Cardiac muscle cell (in vitro differentiated cells and primary cell): ENCODE measurements at places on chromosomes 1 and 21.

GRCh38 chr1:65440322-65440900, 19.9 kb downstream of the LEPR start:
- H3K27ac ChIP-seq: no peak overlapping the region
- no peak for DNase-seq
- no peaks in the 10 kb centered on the region for H3K27me3 ChIP-seq
- H3K4me1 ChIP-seq: peaks cover 15% of the 10 kb centered on the region
- H3K36me3 ChIP-seq: no peaks in the 10 kb centered on the region
- no peak overlapping the region for H3K4me3 ChIP-seq

DNA sequence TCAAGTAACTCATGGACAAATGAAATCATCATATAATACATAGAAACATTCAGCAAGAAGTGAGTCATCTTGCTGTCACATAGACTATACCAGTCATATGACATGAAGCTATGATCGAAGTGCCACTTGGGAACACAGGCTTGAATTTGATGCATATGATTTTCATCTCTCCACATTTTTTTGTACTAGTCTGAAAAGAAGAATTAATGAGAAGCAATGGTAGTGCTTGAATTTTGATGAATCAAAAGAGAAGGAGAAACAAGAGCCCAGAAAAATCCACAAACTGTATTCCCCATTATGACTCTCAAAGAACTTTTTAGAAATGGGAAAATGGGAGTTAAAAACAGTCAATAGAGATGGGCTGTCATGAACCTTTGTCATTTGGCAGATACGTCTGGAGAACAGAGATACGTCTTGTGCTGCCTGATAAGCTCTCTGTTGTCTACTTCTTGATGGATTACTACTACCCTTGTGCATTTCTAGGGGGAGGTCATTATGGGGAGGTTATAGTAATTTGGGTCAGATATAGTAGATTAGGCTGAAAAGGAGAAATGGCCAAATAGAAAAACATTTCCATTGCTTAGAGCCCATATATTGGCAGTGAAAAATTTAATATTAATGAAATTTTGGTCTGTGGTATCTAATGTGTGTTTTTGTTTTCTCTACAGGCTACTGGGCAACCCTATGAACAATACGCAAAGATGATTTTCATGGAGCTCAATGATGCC, 8.0 kb upstream of the LEPR start:
- H3K27me3 ChIP-seq: no peaks in the 10 kb centered on the region
- no peak overlapping the region for H3K27ac ChIP-seq
- peaks cover 44% of the 10 kb centered on the region for H3K36me3 ChIP-seq
- no peak for DNase-seq

DNA sequence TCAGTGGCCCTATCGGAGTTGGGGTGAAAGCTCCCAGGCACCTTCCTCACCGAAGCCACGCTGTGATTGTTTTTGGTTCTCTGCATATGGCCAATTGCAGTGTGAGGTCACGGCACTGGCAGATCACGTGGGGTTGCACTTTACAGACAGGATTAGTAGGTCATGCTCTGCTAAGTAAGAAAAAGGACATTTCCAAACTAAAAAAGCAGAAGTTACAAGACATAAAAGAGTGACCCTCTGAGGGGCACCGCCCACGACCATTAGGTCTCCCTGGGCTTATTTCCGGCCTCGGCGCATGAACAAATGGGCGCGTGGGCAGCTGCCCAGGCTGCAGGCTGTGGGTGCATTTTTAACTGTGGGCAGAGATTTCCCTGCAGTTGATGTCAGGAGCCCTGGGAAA, 2.0 kb downstream of the CAPN9 start:
- H3K4me3 ChIP-seq: no peak overlapping the region
- DNase-seq: no peak
- H3K4me1 ChIP-seq: peaks cover 28% of the 10 kb centered on the region
- H3K27ac ChIP-seq: no peak overlapping the region
- no peaks in the 10 kb centered on the region for H3K27me3 ChIP-seq
- H3K36me3 ChIP-seq: no peaks in the 10 kb centered on the region

DNA sequence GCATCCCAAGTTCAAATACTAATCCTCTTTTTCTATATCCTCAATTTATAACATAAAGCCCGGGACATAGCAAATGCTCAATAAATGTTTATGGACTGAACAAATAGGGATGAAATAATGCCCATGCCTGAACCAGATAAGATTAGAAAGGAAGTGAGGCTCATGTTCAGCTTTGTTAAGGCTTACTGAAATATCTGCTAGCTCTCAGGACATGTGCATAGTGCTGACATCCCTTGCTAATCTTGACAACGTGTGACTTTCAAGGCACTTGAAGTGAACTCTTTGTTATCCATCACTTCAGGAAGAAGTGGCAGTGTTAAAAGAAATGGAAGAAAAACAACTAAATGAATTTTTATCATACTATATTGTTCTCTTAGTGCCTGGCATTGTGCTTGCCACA, 260.3 kb upstream of the SGIP1 start:
- H3K27me3 ChIP-seq: no peaks in the 10 kb centered on the region
- H3K36me3 ChIP-seq: no peaks in the 10 kb centered on the region
- H3K4me3 ChIP-seq: no peak overlapping the region

DNA sequence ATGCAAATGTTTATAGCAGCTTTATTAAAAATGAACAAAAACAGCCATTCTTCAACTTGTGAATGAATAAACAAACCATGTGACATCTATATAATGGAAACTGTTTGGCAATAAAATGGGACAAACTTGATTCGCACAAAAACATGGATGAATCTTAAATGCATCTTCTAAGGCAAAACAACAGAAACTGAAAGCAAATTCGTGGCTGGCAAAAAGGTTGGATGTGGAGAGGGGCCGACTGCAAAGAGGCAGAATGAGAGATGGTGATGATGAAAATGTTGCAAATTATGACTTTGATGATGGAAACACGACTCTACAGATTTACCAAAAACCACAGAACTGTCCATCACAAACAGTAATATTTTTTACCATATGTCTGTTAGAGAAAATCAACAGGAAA, 327.0 kb upstream of the NR5A2 start:
- H3K27ac ChIP-seq: no peak overlapping the region
- H3K4me3 ChIP-seq: no peak overlapping the region
- no peak for DNase-seq
- H3K4me1 ChIP-seq: no peaks in the 10 kb centered on the region
- no peaks in the 10 kb centered on the region for H3K36me3 ChIP-seq

DNA sequence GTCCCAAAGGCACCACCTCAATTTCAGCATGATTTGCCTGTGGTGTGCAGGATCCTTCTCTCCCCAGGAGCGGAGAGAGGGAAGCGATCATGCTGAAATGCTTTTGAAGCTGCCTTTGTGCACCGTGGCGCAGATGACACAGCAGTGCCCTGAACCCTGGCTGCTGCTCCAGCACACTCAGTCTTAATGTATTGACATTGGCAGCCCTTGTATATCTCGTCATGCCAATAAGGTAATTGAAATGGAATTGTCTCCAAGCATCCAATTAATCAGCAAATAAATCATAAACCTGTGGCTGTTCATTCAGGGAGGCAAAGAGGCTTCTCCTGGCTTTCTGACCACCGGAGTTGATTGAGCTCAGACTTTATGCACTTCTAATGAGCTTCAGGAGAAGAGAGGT, 139.8 kb downstream of the KAZN start:
- no peak overlapping the region for H3K27ac ChIP-seq
- no peaks in the 10 kb centered on the region for H3K27me3 ChIP-seq
- no peak overlapping the region for H3K4me3 ChIP-seq
- no peaks in the 10 kb centered on the region for H3K36me3 ChIP-seq

DNA sequence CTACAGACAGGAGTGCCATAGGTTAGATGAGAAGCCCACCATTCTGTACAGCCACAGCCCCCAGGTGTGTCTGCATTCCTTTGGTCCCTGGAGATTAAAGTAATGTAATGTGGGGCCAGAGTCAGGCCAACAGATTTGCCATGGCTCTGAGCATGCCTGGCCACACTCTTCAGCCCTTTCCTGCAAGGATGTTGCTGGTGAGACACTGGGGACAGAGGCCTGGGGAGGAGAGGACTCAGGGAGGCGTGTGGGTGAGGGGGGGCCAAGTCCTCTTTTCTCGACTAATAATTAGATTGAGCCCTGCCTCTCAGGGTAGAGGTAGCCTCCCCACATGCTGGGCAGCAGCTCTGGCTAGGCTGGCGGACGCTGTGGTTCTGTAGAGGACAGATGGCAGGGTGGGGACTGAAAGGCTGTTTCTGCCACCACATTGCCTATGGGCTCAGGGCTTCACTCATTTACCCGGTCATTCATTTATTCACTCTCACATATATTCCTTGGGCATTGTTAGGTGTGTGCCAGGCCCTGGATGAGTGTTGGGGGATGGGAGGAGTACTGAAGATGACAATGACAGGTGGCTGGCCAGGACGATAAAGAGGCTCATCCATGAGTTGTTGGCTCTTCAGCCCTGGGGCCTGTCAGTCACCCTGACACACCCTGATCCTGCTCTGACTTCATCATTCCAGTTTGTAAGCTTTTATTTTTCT, 7.1 kb upstream of the PRCC start:
- peak overlapping the region; percentile 45 for H3K27ac ChIP-seq
- DNase-seq: no peak
- H3K4me1 ChIP-seq: no peaks in the 10 kb centered on the region
- H3K36me3 ChIP-seq: no peaks in the 10 kb centered on the region
- no peak overlapping the region for H3K4me3 ChIP-seq

GRCh38 chr1:236507022-236507700, 16.6 kb upstream of the LGALS8 start:
- H3K36me3 ChIP-seq: no peaks in the 10 kb centered on the region
- no peaks in the 10 kb centered on the region for H3K4me1 ChIP-seq
- H3K27ac ChIP-seq: no peak overlapping the region
- DNase-seq: no peak
- no peaks in the 10 kb centered on the region for H3K27me3 ChIP-seq
- no peak overlapping the region for H3K4me3 ChIP-seq

GRCh38 chr1:172180501-172181285, 239.8 kb upstream of the C1orf105 start:
- DNase-seq: no peak
- no peaks in the 10 kb centered on the region for H3K27me3 ChIP-seq
- no peak overlapping the region for H3K4me3 ChIP-seq
- H3K4me1 ChIP-seq: no peaks in the 10 kb centered on the region

GRCh38 chr1:243393096-243393495, 137.3 kb downstream of the SDCCAG8 start:
- H3K4me3 ChIP-seq: no peak overlapping the region
- H3K4me1 ChIP-seq: peaks cover 7% of the 10 kb centered on the region
- DNase-seq: no peak
- no peaks in the 10 kb centered on the region for H3K36me3 ChIP-seq
- no peaks in the 10 kb centered on the region for H3K27me3 ChIP-seq
- no peak overlapping the region for H3K27ac ChIP-seq

- peaks cover 5% of the 10 kb centered on the region for H3K4me1 ChIP-seq
- no peaks in the 10 kb centered on the region for H3K36me3 ChIP-seq
- H3K27me3 ChIP-seq: no peaks in the 10 kb centered on the region
- no peak overlapping the region for H3K4me3 ChIP-seq
Measured at GRCh38 chr21:32958288-32959002, 67.3 kb upstream of the OLIG2 start.

- no peak for DNase-seq
- no peaks in the 10 kb centered on the region for H3K4me1 ChIP-seq
- no peak overlapping the region for H3K27ac ChIP-seq
- no peaks in the 10 kb centered on the region for H3K27me3 ChIP-seq
- H3K36me3 ChIP-seq: no peaks in the 10 kb centered on the region
Measured at GRCh38 chr1:215731699-215732098, 164.6 kb downstream of the KCTD3 start.

DNA sequence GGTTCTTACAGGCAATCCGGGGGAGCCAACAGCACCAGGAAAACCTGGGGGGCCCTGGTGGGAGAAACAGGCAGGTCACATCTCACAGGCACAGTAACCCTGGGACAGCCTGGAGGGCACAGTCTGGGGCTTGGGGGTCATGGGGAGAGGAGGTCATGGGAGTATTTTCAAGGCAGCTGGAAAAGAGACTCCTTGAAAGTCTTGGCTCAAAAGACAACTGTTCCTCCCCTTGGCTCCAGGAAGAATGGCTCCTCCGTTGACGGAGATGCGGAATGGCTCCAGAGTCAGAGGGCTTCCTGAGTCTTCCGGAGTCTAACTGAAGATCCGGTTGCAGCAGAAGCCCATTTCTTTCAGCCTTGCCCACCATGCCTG, 25.9 kb upstream of the PEF1 start:
- no peaks in the 10 kb centered on the region for H3K36me3 ChIP-seq
- H3K27ac ChIP-seq: peak overlapping the region; percentile 68
- H3K4me3 ChIP-seq: no peak overlapping the region
- H3K27me3 ChIP-seq: no peaks in the 10 kb centered on the region
- H3K4me1 ChIP-seq: peaks cover 33% of the 10 kb centered on the region

- H3K36me3 ChIP-seq: no peaks in the 10 kb centered on the region
- H3K4me3 ChIP-seq: no peak overlapping the region
- no peak overlapping the region for H3K27ac ChIP-seq
- no peaks in the 10 kb centered on the region for H3K27me3 ChIP-seq
- H3K4me1 ChIP-seq: peaks cover 13% of the 10 kb centered on the region
Measured at GRCh38 chr1:51327386-51327785, 3.0 kb downstream of the TTC39A start.

GRCh38 chr1:79895573-79895972, 889.0 kb upstream of the ADGRL4 start:
- no peak for DNase-seq
- H3K36me3 ChIP-seq: no peaks in the 10 kb centered on the region
- H3K27me3 ChIP-seq: no peaks in the 10 kb centered on the region
- no peak overlapping the region for H3K27ac ChIP-seq

DNA sequence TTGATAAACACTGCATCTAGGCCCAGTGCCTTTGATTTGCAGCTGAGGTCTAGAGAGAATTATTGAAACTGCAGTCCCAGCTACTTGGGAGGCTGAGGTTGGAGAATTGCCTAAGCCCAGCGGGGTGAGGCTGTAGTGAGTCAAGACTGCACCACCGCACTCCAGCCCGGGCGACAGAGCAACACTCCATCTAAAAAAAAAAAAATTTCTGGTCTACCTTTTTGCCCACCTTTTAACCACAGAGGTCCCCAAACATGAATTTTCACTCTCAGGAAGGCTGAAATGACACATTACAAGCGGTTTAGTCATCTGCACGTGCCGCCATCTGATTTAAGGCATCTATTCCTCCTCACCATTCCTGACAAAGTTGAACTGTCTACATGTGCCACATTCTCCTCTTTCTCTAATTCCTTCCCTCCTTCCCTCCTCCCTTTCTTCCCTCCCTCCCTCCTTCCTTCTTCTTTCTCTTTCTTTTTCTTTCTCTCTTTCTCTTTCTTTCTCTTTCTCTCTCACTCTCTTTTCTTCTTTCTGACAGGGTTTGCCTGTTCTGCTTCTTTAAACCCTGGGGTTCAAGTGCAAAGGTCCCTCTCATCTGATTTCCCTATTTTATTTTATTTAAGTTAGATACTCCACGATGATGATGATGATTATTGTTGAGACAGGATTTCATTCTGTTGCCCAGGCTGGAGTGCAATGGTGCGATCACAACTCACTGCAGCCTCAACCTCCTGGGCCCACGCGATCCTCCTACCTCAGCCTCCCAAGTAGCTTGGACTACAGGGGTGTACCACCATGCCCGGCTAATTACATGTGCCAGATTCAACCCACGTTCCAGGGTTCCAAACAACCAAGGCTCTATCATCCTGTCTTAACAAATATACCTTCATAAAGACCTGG, 3.0 kb upstream of the SOD1 start:
- H3K27me3 ChIP-seq: no peaks in the 10 kb centered on the region
- no peak overlapping the region for H3K27ac ChIP-seq
- H3K4me1 ChIP-seq: no peaks in the 10 kb centered on the region
- DNase-seq: no peak
